LHCN-M2 (cell line): ENCODE measurements at places on chromosomes 6 and 20. TPM values are rescaled to one million over a fixed set of nuclear protein-coding genes. Genes with fewer than 3 reads are reported as not detected.

- DNase-seq, result no peak
Observed at GRCh38 chr6:11475016-11475415, 62.5 kb upstream of the TMEM170B start.

DNA sequence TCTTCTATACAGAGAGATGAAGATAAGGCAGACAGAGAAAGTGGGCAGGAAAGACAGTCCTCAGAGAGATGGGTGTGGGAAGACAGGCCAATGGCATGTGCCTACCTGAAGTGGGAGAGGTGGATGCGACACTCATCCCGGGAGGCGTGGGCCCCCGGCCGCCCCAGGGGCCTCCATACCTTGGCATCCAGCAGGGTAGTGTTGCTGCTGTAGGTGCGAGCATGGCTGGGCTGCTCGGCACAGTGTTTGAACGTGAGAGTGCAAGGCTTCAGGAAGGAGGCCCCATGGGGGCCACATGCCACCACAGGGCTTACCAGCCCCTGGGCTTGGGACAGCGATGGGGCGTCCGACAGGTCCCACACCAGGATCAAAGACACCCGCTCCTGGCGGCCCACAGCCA lies 5.2 kb downstream of the UNC5CL start:
- DNase-seq, result no peak

Gene TFAP2D
- total RNA-seq, result not detected in 2 replicates

GRCh38 chr20:2449386-2449785 lies 21.2 kb downstream of the SNRPB start:
- DNase-seq, result no peak

Gene FABP7
- not detected in 2 replicates for total RNA-seq

Gene DNAH8
- not detected in 2 replicates for total RNA-seq

DNA sequence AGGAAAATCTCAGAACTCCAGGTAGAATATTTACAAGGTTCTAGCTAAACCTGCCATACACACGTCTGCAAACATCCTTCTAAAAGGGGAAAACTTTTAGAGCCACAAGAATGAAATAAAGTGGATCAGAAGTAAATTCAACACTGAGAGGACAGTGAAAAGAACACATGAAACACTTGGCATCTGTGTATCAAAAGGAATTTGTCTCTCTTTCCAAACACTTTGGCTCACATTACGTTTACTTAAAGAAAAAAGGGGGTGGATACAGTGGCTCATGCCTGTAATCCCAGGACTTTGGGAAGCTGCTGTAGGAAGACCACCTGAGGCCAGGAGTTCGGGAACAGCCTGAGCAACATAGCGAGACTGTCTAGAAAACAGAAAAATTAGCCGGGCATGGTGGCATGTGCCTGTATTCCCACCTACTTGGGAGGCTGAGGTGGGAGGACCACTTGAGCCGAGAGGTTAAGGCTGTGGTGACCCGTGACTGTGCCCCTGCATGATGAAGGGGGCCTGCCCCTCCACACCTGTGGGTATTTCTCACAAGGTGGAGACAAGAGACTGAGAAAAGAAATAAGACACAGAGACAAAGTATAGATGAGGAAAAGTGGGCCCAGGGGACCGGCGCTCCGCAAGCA lies 35.4 kb downstream of the NINL start:
- DNase-seq, result peak; percentile 31

DNA sequence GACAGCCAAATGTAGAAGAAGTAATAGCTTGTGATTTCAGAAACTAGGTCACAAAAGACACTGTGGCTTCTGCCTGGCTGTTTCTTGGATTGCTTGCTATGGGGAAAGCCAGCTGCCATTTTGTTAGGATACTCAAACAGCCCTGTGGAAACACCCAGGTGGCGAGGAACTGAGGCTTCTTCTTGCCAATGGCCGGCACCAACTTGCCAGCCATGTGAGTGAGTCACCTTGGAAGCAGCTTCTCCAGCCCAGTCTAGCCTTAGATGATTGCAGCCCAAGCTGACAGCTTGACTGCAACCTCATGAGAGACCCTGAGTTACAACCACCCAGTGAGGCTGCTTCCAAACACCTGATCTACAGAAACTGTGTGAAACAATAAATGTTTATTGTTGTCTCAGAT lies 11.9 kb upstream of the KIAA1755 start:
- peak; percentile 41 for DNase-seq

Gene ADGB
- total RNA-seq, result not detected in 2 replicates
